ENCODE measurements at places on chromosomes 3 and 15.

DNA sequence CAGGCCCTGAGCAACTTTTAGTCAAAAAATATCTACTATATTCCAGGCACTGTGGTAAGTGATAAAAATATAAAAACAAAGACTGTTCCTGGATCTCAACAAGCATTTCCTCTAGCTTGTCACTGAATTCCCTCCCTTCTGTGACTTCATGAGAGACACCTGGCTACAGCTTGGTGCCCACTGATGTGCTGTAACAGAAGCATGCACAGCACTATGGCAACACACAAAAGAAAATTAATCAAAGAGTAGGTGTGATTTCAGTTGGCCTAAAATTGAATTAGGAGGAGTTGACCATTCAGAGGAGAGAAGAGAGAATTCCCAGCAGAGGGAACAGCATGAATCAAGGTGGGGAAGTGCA is 158.9 kb upstream of the LPP start:
- no peak for DNase-seq

DNA sequence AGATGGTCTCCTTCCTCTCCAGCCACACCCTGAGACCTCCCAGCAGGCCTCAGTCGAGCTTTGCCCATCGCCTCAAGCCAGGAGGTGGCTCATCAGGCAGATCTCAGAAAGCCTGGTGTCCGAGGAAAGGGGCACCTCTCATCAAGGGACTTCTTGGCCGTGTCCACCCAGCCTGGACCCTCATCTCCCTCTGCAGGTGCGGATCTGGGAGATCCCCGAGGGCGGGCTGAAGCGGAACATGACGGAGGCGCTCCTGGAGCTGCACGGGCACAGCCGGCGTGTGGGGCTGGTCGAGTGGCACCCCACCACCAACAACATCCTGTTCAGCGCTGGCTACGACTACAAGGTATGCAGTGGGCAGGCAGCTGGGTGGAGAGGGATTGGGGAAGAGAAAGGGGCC is 110.2 kb downstream of the ANP32A start:
- DNase-seq = no peak

DNA sequence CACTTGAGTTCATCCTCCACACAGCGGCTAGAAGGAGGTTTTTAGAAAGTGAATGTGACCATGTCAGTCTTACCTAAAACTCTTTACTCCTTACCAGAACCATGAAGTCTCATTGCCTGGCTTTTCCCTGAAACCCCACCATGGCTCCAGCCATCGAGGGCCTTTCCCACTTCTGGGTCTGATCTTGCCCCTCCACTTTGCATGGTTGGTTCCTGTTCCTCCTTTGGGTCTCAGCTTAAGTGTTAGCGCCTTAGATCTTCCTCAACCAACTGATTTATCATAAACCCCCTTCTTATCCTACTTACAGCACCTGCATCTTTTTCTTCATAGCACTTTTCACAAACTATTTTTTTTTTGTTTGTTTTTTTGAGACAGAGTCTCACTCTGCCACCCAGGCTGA is 45.9 kb upstream of the ULK4 start:
- DNase-seq = no peak

- DNase-seq = no peak
These were observed 172.3 kb upstream of the TSC22D2 start for GRCh38 chr3:150235799-150236198.

DNA sequence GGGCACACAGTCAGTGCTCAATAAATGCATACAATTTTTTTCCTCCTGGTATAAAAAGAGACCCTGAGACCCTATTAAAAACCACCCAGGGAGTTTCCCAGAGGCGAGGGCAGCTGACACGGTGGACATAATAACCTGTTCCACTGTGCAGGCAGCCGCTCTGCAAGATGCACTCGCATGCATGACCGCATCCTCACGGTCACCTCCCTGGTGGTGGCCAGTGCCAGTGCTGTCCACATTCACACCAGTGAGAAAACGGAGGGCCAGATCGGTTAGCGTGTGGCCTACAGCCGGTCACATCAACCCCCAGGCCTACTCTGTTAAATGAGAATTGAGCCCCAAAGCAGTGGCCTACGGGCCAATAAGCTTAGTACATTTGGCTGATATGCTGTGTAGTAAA is 24.8 kb downstream of the SH3BP5 start:
- no peak for DNase-seq

DNA sequence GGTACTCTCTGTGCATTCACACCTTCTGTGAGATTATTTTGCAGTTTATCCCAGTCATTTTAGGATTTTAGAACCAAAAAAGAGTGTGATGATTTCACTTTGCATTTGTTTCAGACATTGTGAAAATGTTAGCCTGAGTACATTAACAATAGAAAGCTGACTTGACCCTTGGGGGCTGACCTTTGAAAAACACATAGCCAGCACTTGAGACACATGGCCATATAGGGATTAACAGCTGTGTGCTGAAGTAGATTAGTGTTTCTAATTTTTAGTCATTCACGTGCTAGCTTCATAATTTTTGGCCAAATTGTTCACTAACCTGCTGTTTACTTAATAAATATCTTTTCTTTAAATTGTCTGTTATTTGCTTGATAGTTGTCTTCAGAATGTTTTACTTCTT is 3.5 kb downstream of the FEM1B start:
- DNase-seq = no peak

DNA sequence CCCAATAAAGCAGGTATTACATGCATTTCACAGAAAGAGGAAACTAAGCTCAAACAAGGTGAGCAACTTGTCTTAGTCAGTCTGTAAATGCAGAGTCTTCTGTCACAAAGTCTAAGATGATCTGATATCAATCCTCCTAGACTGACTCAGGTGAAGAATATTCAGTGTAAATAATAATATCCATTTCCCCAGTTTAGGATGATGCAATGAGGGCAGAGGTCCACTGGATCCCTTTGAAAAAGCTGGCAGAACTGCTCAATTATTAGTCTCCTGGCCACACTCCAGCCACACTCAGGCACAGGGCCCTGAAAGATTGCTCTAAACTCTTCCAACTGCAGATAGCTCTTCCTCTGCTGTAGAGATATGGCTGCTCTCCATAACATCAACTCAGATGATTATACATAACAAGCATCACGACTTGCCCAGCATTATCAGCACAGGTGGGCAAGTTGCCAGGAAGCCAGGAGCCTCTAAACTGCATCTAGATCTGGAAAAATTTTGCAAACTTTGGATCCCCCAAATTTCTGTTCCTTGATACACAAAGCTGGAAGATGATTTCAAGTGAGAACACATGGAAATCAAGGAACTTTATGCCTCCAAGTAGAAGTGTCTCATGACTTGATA is 129.8 kb upstream of the CPNE4 start:
- DNase-seq = no peak

GRCh38 chr3:31725568-31725967 is 192.8 kb downstream of the STT3B start:
- no peak for DNase-seq

GRCh38 chr3:66158933-66159683 is 61.7 kb upstream of the SLC25A26 start:
- no peak for DNase-seq

- DNase-seq = no peak
These were observed 197.4 kb downstream of the ISL2 start for GRCh38 chr15:76533995-76534394.

DNA sequence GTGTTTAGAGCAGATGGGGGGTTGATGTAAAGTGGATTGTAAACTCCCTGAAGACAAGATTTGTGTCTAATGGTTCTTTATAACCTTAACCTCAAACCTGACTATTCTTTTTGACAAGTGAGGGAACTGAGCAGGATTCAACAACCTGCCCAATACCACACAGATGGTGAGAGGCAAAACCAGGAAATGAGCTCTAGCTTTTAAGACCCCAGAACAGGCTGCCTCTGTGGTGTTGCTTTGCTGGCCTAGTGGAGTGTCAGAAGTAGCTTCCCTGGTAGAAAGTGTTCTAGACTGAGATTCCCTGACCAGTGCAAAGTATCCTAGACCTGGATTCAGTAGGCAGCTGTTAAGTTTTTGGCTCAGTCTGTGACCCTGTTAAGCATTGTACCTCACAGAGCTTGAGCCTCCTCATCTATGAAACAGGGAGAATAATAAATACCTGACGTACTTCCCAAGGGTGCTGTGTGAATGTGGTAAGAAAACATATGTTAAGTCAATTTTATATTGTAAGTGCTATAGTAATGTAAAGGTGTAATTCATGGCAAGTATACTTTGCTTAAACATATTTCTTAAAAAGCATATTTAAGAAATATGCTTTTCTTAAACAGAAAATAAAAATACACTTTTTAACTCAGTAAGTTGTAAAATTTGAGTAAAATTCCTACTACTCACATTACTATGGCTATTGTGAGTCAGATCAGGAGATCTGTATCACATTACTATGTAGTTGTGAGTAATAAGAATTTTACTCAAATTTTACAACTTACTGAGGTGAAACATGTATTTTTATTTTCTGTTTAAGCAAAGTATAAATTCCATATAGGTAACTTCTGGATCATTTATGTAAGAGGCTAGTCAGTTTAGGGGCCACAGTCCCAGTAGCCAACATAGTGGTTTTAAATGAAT is 8.8 kb downstream of the GPR87 start:
- no peak for DNase-seq
